ENCODE measurements at places on chromosomes 3 and 15.

DNA sequence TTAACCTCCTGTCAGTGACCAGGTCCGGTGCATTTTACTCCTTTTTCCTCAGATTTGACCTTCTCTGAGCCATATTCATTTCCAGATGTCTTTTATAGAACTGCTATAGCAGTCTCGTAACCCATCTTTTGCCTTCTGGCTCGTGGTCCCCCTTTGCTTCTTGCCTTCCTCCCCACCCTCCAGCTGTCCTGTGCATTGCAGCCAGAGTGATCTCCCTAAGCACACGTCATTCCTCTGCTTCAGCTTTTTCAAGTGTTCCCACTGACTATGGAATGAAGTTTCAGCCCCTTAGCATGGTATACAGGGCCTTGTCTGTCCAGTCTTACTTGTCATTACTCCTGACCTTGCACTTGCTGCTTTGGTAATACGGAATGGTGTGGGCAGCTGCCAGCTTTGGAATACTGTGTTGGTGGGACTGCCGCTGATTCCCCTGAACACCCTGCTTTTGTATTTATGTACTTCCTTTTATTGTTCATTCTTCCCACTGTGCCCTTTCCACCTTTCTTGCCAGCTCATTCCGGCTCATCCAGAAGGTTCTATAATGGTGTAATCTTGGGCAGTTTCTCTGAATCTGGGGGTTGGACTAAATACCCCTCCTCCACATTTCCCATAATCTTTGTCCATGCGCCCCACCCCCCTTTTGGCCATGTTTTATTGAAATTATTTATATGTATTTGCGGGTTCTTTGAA is 38.9 kb downstream of the SLC25A26 start:
- DNase-seq: no peak

GRCh38 chr3:152742368-152743347 is 92.3 kb upstream of the P2RY1 start:
- no peak for DNase-seq

- no peak for DNase-seq
These were observed 4.4 kb downstream of the GATA2 start for GRCh38 chr3:128488636-128488990.

DNA sequence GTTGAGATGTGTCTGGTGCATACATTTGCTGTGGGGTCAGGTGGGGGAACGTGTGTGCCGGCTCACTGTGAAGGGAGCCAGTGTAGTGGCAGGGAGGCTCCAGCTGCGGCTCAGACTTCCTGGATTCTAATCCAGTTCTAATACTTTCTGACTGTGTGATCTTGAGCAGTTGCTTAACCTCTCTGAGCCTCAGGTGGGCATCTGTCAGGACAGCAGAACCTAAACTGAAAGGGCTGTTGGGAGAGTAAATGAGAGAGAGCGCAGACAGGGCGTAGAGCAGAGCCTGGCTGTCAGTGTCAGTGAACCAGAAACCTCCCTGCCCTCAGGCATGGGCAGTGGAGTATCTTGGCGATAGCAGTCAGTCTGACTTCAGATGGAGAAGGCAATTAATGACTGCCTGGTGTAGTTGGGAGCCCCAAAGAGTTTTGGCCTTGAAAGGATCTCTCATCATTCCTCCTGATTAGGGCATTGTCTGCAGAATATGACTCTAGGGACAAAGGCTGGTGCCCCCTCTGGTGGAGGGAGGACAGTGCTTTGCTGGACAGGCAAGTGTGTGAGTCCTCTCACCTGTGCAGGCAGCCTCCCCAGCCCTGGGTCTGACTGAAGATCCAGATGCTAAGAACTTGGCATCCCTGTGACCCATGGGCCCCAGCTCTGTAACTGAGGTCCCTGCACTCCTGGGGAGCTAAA is 9.6 kb downstream of the KBTBD13 start:
- no peak for DNase-seq

DNA sequence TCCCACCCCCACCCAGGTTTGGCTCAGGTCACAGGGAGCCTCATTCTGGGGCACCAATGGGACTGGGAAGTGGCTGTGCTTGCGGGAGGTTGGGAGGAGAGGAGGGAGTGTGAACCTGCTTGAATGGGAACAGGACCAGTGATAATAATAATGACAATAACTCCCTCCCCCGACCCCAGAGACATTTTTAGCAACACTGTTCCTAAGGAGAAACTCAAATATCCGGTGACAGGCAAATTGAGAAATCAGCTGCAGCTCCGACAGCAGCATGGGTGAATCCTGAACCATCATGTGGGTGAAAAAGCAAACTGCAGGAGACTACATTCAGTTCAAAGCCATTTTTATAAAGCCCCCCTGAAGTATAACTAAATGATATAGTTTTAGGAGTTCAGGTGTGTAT is 11.6 kb upstream of the RPL29 start:
- no peak for DNase-seq

DNA sequence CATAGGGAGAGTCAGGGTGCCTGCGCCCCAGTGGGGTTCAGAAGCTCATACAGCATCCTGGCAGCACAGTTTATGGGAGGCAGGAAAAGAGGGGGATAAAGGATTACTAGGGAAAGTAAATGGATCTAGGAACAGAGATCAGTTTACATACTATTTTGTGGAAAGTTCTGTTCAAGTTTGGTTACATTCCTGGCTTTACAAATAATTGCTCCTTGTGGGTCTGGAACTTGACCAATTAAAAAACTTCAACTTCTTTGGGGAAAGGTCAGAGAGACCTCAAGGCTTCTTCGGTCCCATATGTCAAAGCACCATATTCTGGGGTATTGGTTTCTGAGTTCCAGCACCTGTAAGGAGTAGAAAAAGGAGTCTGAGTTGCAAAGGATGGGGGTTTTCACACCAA is 64.1 kb downstream of the ZDHHC19 start:
- DNase-seq: no peak

- no peak for DNase-seq
These were observed 452.6 kb downstream of the ZPLD1 start for GRCh38 chr3:102887431-102887830.

DNA sequence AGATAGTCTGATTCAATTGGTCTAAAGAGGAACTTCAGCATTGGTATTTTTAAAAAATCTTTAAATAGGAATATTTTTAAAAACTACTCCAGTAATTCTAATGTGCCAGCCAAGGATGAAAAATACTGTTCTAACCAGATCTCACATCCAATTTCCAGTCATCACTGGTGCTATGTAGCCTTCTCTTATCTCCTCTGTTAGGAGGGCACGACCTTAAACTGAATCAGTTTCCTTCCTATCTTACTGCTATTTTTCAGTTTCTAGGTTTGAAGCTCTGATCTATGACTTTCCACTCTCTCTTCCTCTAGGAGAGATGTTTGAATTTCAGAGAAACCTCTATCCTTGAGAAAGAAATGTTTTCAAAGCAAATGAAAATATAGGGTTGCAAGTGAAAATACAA is 31.9 kb downstream of the HAPLN3 start:
- no peak for DNase-seq

GRCh38 chr15:34010921-34011320 is 28.1 kb downstream of the AVEN start:
- DNase-seq: no peak

DNA sequence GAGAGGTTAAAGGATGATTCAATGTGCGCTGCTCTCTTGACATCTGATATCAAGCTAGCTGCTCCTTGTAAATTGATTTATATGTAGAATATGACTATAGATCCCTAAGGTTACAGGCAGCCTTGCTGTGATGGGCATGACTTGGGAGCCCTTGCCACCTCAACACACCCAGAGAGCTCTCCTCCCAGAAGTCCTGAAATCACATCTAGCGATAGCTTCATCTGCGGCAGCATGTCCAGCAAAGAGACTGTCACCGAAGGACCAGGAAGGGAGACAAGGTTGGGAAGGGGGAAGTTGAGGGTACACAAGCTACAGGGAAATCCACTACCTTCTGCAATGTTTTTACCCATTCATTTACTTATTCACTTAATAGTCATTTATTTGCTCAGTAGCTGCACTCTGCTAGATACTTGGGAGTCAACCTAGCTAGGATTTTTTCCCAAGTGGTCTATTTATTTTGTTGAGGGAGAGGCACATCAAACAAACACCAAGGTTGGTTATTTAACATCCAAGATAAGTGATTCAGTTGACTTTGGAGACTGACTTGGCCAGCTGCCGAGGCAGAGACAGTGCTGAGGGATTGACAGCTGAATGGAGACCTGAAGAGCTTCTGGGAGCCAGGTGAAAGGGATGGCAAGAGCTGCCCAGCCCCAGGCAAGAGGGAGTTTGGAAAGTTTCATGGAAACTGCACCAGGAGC is 205.8 kb upstream of the IL12A start:
- DNase-seq: no peak

- DNase-seq: no peak
These were observed 311.1 kb upstream of the THBS1 start for GRCh38 chr15:39269821-39270220.

DNA sequence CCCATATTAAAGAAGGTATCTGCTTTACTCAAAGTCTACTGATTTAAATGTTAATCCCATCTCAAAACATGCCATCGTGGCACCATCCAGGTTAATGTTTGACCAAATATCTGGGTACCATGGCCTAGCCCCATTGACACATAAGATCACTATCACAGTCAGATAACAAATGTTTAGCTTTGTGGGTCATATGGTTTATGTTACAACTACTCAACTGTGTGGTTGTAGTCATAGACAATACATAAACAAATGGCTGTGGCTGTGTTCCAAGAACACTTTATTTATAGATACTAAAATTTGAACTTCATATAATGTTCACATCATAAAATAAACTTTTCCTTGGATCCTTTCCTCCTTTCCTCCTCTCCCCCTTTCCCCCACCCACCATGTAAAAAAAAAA is 9.8 kb upstream of the SNRPN start:
- DNase-seq: no peak

- no peak for DNase-seq
These were observed 133.2 kb downstream of the SLC25A26 start for GRCh38 chr3:66354001-66354400.

GRCh38 chr3:194925614-194926013 is 239.9 kb downstream of the FAM43A start:
- no peak for DNase-seq

GRCh38 chr3:193053046-193053435 is 135.4 kb upstream of the MB21D2 start:
- DNase-seq: no peak

GRCh38 chr3:160134454-160134853 is 90.8 kb upstream of the C3orf80 start:
- DNase-seq: no peak

- DNase-seq: no peak
These were observed 145.2 kb upstream of the NUDT16 start for GRCh38 chr3:131236421-131236820.

GRCh38 chr15:66738116-66738515 is 36.1 kb downstream of the SMAD6 start:
- no peak for DNase-seq
